Neuronal stem cell (in vitro differentiated cells): ENCODE measurements at places on chromosomes 16 and 17.

GRCh38 chr17:66570447-66571195 lies 264.3 kb upstream of the CACNG5 start:
- DNase-seq: no peak

GRCh38 chr17:79826204-79826680 lies 13.0 kb downstream of the CBX4 start:
- no peak for DNase-seq

DNA sequence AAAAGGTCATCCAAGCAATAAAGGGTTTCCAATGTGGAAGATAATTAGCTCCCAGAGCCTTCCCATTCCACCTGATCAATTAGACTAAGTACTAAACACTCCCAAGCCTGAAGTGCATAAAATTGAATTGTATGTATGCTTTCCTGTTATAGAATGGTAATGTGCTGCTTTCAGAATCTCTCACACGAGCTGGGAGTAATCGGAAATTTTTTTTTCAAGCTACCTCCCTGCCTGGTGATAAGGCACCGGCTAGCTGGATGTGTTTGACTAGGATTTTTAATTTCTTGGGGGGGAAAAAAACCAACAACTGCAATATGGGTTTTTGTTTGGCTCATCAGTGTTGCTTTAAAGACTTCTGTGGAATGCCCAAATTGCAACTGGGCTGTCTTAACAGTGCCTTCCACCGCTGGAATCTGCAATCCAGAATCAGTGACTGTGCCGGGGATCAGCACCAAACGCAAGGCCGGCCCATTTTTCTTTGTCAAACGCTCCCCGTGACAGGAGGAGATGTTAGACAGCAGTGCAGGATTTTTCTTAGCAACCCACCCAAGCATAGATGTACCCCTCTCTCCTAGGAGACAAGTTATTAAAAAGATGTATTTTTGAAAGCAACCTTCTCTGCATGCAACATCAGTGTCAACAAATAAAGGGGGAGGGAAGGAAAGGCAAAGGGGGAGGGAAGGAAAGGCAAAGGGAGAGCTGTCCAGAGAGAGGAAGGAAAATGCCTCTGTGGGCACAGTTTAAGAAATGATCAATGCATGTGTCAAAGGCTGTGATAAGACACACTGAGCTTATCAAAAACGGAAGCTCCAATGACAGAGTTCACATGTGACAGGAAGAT lies 387.2 kb downstream of the NPIPA8 start:
- no peak for DNase-seq

- no peak for DNase-seq
Measured at GRCh38 chr16:52817696-52818095, 235.0 kb downstream of the CHD9NB start.

GRCh38 chr16:72371307-72372086 lies 199.5 kb upstream of the PMFBP1 start:
- DNase-seq: peak; percentile 56

GRCh38 chr16:7088711-7089110 lies 243.9 kb upstream of the RBFOX1 start:
- peak; percentile 41 for DNase-seq

DNA sequence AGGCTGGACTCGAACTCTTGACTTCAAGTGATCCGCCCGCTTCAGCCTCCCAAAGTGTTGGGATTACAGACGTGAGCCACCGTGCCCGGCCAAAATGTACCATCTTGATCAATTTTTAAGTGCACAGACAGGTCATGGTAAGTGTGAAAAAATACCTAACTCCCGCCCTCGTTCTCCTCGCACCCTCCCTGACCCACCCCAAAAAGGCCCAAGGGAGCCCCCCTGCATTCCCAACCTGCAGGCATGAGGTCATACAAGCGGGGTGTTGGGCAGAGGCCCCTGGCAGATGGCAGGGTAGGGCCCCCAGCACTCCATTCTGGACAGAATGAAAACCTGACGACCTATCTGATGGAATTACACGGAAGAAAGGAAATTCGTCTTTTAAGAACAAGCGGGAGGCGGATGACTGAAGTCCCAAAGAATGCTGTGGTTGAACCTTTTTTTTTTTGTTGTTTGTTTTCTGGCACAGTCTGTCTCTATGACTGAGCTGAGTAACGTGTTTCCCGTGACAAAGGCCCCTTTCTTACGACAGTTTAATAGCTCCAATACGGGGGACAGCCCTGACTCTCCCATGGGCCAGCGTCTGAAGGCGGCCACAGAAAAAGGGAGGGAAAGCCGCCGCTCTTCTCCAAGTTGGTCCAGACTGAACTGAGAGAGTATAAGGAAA lies 376.4 kb downstream of the SLC39A11 start:
- no peak for DNase-seq

DNA sequence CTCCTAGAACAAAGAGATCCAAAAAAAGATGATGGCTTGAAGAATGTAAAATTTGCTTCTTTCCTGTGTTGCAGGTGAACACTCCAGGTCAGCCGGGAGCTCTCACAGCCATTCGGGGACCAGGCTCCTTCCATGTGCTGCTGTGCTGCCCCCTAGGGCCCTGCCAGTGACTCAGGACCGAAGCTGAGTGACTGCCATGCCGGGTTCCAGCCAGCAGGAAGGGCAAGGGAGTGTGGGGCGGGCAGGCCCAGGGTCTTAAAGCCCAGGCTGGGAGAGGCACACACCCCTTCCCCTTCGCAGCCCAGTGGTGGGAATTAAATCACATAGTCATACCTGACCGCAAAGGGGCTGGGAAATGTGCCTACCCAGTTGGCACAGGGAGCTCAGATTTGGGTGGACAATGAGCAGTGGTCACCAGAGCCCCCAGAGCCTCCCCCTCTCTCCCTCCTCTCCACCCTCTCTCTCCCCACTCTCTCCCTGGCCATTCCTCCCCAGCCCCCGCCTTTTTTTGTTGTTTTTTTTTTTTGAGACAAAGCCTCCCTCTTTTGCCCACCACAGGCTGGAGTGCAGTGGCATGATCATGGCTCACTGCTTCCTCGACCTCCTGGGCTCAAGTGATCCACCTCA lies 11.5 kb downstream of the EPOP start:
- no peak for DNase-seq

GRCh38 chr17:7852262-7852670 lies 2.6 kb upstream of the TMEM88 start:
- no peak for DNase-seq

- no peak for DNase-seq
Measured at GRCh38 chr17:77160875-77161530, 20.2 kb downstream of the SEC14L1 start.

- DNase-seq: no peak
Measured at GRCh38 chr17:19000531-19001325, 3.8 kb downstream of the FAM83G start.

GRCh38 chr16:87740441-87740840 lies 25.3 kb downstream of the KLHDC4 start:
- no peak for DNase-seq

DNA sequence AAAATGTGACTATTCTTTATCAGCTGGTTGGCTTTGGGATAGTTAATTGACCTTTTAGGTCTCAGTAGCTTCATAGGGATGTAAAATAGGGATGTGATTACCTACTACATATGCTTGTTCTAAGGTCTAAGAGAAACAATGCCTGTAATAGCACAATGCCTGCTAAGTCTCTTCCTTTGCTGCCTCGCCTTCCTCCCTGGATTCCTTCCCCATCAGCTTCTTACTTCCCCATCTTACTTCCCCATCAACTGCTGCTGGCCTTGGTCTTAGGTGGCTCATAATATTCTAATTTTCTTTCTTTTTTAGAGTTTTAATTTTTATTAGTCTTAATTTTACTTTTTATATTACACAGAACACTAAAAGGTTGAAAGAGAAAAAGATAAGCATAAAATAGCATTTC lies 59.2 kb upstream of the GOT2 start:
- DNase-seq: no peak

DNA sequence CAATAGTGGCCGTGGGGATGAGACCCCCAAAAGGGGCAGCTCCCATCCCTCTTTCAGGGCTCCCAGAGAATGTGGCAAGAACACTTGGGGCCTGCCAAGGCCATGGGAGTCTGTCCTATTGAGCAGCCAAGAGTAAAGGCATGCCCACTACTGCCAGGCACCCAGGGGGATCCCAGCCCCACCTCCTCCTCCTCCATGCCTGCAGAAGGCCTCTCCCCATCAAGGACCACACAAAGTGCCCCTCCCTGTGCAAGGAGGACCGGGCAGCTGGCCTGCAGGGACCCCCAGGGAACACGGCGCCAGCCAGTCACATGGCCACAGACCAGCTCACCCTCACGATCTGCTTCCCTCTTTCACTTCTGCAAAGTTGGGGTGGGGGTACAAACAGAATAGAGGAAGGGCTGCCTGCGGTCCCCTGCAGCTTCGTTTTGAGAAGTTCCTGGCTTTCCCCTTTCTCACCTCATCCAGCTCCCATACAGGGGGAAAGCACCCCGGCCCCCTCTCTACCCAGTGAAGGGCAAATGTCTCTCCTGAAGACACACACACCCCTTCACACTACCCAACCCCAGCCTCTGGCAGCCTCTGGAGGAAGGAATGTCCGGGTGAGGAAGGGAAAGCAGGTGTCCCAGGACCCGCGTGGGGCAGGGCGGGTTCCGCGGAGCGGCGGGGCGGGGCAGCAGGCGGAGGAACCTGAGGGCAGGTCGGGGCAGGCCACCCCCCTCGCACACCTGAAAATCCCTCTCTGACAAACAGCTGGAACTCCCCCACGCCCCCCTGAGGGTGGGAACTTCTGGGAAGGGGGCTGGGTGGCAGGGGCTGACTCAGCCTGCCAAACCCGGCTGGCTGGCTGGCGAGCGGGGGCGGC lies 2.0 kb downstream of the PPP1R9B start:
- no peak for DNase-seq

- peak; percentile 5 for DNase-seq
Measured at GRCh38 chr16:78372277-78372676, 272.8 kb downstream of the WWOX start.

DNA sequence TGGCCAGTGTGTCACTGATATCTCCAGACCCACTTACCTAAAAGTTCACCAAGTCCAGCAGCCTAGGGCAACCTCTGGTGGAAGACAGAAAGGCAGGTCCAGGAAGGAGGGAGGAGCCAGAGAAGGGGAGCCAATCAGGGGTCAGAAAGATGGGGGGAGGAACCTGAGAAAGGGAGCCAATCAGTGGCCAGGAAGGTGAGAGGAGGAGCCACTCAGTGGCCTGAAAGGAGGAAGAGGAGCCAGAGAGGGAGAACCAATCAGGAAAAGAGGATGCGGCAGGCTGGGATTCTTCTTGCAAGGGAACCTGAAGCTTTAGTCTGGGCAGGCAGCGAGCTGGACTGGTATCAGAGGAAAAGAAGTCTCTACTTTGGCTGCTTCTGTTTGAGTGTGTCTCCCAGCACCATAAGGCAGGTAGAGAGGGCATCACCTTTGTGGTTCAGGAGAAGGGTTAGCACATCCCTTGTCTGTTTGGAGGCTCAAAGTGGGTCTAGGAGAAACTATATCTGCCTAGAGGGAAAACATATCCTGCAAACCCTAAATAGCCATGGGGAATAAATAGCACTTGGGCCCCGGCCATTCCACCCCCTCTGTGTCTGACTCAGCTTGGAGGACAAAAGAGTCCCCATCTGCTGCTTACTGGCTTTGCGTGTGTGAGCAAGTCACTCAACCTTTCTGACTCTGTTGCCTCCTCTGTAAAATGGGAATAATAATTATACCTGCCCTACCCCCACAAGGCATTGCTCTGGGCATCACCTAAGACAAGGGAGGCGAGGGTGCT lies 43.4 kb upstream of the CRHR1 start:
- peak; percentile 87 for DNase-seq

DNA sequence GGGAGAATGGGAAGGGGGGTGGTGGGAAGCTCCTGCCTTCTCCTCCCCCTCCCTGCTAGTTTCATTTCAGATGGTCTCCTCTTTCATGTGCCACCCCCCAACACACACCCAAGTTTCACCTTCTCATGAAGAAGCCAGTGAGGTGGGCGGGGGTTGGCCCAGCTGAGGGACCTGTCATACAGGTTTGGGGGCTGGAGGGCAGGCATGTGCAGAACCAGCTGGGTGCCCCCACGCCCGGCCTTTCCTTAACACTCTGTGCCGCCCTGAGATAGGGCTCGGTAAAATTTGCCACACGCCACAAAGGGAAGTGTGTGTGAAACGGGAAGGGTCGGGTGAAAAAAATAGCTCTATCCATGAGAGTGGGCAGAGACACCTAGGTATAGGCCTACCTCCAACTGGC lies 57.4 kb downstream of the PIPOX start:
- DNase-seq: no peak

DNA sequence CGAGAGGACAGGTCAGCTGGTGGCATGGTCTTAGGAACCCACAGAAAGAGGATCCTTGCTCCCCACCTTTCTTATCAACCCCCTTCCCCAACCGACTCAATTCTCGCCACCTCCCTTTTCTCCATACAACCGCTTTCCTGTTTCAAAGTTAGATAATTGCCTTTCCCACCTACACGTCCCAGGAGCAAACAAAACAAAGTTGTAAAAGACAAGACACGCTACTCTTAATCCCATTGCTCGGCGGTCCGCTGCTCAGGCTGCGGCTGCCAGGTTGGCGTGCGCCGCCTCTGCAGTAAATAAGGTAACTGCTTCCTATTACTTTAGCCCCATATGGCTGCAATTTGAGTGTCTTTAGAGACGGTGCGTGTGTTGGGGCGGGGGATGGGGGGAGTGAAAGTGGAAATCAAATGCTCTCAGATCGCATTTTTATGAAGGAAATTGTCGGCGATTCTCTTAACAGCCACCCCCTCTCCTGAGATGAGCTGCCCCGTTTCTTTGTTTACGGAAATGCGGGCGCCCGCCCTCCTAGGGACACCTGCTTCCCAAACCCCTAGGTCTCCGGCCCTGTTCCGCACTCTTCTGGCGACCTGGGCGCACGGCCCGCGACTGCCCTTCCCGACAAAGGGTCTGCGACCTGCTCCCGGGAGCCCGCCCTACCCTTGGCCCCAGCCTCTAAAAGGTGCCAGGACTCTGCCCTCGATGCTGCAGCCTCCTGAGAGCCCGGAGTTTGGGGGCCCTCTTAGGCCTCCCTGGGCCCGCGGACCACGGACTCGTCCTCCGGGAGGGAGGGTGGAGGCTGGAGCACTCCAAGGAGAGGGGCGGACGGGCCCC lies 3.7 kb upstream of the CBX8 start:
- DNase-seq: no peak
